Fibroblast of lung (primary cell): ENCODE measurements at places on chromosomes 13 and 19. TPM values are rescaled to one million over a fixed set of nuclear protein-coding genes. Genes with fewer than 3 reads are reported as not detected.

The LIPE gene
- 0.51 and 1.7 TPM in 2 replicates for total RNA-seq

The CLASRP gene
- 12.1 and 15.7 TPM in 2 replicates for total RNA-seq

The TEX101 gene
- not detected in 2 replicates for total RNA-seq

The VSTM2B gene
- not detected in 2 replicates for total RNA-seq

The CYP2B6 gene
- not detected in 2 replicates for total RNA-seq

The SCGB2B2 gene
- total RNA-seq: 0.50 TPM in 1 of 2 replicates, not detected in the other
